DND-41 (cell line): ENCODE measurements at places on chromosomes 16 and 17.

- no peak for DNase-seq
Observed at GRCh38 chr17:16483021-16483645, 8.9 kb downstream of the LRRC75A start.

DNA sequence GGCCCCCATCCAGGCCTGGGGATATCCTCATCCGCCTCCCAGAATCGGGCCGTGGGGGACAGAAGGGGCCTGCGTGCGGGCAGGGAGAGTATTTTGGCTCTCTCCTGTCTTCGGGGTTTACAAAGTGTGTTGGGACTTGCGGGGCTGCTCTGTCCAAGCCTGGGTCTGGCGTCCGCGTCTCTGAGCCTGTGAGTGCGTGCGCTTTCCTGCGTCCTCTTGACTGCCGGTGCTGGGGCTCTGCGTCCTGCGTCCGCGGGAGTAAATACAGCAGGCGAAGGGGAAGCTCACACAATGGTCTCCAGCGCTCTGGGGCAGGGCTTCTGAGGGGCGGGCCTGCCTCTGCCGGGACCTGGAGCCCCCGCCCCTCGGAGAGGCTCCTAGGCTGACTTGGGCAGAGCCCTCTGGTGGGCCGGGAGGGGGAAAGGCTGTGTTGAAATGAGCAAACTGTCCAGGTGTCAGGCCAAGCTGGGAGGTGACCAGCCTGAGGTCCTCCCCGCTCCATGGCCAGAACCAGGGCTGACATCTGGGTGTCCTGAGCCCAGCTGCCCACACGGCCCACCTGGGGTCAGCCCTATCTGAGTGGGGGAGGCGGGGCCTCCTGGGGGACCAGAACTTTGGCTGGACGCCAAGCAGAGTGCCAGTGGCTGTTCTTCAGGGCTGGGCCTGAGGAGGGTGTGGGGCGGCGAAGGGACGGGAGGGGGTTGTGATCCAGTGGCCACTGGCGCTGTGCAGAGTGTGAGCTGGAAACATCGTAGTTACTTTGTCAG, 233.6 kb downstream of the SEC14L1 start:
- DNase-seq: peak; percentile 85

DNA sequence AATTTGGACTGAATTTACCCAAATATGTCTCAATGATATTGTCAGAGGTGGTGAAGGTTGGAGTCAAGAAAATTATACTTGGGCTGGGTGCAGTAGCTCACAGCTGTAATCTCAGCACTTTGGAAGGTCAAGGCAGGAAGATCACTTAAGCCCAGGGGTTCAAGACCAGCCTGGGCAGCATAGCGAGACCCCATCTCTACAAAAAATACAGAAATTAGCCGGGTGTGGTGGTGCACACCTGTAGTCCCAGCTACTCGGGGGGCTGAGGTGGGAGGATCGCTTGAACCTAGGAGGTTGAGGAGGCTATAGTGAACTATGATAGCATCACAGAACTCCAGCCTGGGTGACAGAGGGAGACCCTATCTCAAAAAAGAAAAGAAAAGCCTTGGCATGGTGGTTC, 40.9 kb downstream of the LAT start:
- DNase-seq: no peak

DNA sequence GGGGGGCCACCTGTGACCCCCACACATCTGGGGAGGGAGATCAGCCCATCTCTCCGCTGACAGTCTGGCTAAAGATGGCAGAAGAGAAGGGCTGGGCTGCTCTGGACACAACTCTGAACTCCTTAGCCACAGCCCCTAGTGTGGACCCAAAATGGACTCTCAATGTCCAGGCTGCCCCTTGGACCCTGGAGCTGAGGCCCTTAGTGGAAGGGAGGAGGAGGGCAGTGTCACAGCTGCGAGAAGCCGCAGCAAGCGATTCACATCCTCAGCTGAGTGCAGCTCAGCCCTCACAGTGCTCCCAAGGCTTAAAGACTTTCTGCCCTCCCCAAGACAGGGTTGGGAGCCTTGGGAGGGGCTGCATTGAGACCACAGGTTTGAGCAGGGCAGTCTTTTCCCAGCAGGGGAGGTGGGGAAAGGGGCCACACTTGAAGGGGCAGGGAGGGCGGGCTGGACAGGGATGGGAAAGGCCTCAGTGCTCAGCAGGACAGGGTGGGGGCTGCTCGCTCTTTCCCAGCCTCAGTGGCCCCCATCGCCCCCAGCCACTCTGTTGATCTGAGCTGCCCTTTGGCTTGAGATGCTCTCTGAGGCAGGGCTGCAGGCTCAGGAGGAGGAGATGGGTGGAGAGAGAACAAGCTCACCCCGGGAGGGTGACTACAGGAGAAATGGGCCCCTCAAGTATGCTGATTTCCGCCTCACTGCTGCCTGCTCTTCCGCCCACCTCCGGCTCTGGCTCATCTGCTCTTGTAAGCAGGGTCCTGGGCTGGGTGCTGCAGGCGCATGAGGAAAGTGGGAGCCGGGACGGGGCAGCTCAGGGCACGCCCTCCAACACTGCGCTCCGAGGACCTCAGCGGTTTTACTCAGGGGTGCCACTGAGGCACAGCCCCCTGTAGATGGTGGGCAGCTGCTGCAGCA, 50.9 kb upstream of the MTSS2 start:
- DNase-seq: no peak

- no peak for DNase-seq
Observed at GRCh38 chr17:78583091-78583490, 5.9 kb upstream of the DNAH17 start.

DNA sequence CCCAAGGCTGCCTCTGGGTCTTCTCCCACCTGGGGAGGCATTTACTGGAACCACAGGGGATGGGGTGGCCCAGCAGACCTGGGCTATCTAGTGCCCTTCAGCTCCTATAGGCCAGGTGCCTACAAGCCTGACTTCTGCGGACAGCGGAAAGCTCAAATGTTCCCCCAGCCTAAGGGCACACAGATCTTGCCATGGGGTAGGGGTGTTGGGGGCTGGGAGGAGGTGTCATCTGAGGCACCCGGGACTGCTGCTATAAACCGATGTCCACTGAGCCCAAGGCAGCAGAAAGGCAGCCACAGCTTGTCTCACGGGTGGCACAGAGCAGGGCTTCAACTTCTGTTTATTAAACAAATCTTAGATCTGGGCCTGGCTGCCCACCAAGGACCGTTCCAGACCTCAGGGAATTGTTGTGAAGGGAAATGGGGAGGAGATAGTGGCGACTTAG, 3.6 kb downstream of the MYO1C start:
- no peak for DNase-seq
